Activated CD8-positive, alpha-beta memory T cell treated with anti-CD3 and anti-CD28 coated beads for 36 hours (primary cell): ENCODE measurements at places on chromosomes 2 and 18. TPM values are rescaled to one million over a fixed set of nuclear protein-coding genes. Genes with fewer than 3 reads are reported as not detected.

Gene CAPN14
- total RNA-seq, result 0.30 TPM

Gene CHN1
- 16.6 TPM for total RNA-seq

Gene ZSWIM2
- total RNA-seq, result not detected

Gene LTBP1
- 0.11 TPM for total RNA-seq

Gene RNPEPL1
- 50.8 TPM for total RNA-seq
